Activated T-helper 1 cell treated with anti-CD3 and anti-CD28 coated beads, Interleukin-12 subunit alpha, Interleukin-12 subunit beta, Interleukin-2, Interleukin-4 antibody, amounts not matched to agents 30 ng/mL and 10 ng/mL and 1 ng/mL, durations not matched to agents 14 hours and 24 hours and 36 hours (primary cell): ENCODE measurements at places on chromosomes 11 and 22.

- no peak overlapping the region for H3K27ac ChIP-seq
- H3K36me3 ChIP-seq, result no peaks in the 10 kb centered on the region
- H3K4me3 ChIP-seq, result no peak overlapping the region
- no peaks in the 10 kb centered on the region for H3K27me3 ChIP-seq
- no peaks in the 10 kb centered on the region for H3K4me1 ChIP-seq
Measured at GRCh38 chr11:132590986-132591385, 941.3 kb downstream of the OPCML start.

DNA sequence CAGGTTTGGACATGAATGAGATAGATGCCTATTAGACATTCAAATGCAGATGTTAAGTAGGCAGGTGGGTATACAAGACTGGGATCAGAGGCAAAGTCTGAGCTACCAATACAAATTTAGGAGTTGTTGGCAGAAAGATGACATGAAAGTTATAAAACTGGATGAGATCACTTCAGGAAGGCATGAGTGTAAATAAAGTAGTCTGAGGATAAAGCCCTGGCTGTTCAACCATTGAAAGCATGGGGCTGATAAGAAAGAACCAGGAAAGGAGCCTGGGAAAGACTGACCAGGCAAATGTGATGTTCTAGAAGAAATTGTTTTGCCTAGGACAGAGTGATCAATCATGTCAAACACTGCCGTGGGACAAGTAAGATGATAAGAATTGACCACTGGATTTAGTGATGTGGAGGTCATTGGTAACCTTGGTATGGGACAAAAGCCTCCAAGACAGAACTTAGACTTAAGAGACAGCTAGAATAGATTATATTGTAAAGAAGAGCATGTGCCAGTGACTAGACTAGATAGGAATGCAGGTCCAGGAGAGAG lies 98.5 kb downstream of the EHF start:
- H3K36me3 ChIP-seq, result no peaks in the 10 kb centered on the region
- H3K4me1 ChIP-seq, result no peaks in the 10 kb centered on the region
- DNase-seq, result no peak
- no peak overlapping the region for H3K27ac ChIP-seq
- peaks cover 4% of the 10 kb centered on the region for H3K27me3 ChIP-seq
- no peak overlapping the region for H3K4me3 ChIP-seq

DNA sequence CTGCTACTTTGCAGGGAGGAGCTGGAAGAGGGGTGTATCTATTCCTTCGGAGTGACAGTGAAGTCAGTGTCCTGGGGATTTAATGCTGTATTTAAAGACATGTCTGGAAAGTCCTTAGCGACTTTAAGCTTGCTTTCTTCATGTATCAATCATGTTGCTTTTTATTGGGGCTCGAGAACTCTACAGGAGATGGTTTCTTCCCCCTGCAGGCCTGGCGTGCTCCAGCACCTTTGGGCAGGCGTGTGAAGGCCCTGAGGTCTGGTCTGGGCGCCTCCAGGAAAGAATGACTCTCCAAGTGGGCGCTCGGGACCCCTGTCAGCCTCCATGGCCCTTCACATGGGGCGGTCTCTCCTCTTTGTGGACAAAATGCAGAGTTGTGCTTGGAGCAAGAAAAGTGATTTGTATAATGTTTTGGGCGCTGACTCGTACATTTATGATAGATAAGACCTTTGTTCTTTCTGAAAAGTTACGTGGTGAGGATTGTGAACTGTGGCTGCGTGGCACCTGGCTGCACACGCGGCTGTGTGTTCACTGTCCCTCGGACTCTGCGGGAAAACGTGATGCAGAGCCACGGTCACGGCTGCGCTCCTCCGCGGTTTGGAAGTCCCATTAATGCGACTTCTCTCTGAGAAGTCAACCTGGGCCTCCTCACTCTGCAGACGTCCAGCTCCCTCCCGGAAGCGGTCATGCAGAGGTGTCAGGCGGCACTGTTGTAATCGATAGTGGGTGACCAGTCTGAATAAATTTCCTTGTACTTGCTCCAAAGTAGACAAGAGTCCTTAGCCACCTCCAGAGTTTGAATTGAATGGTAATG lies 282.5 kb downstream of the TBC1D22A start:
- H3K27me3 ChIP-seq, result no peaks in the 10 kb centered on the region
- peaks cover 16% of the 10 kb centered on the region for H3K4me1 ChIP-seq
- no peak overlapping the region for H3K27ac ChIP-seq

DNA sequence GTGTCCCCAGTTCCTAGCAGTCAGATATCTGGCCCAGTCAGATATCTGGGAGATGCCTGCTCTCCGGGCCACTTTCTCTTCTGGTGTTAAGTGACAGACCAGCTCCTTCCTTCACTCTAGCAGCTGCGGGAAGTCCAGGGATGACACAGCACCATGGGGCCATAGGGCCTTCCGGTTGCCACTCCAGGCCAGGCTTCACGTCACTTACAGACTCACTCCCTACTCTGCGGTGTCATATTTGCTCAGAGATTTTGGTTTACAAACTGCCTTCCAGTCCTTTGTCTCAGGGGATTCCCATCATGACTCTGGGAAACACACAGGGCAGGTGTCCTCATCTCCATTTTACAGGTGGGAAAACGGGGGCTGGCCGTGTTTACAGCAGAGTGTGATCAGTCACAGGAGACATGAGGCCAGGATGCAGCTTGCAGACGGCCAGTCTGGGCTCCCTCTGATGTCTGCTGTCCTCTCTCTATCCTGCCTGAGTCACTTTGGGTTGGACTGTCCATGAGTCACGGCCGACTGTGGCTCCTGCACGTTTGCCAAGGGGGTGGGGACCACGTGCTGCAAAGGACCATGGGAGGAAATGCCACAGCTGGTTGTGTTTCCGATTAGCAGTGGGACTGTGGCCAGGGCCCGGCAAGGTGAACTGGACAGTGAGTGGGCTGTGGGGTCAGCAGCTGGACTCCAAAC lies 8.2 kb upstream of the TBC1D22A start:
- H3K4me1 ChIP-seq, result peaks cover 28% of the 10 kb centered on the region
- H3K4me3 ChIP-seq, result no peak overlapping the region
- no peaks in the 10 kb centered on the region for H3K27me3 ChIP-seq
- peaks cover 5% of the 10 kb centered on the region for H3K36me3 ChIP-seq

DNA sequence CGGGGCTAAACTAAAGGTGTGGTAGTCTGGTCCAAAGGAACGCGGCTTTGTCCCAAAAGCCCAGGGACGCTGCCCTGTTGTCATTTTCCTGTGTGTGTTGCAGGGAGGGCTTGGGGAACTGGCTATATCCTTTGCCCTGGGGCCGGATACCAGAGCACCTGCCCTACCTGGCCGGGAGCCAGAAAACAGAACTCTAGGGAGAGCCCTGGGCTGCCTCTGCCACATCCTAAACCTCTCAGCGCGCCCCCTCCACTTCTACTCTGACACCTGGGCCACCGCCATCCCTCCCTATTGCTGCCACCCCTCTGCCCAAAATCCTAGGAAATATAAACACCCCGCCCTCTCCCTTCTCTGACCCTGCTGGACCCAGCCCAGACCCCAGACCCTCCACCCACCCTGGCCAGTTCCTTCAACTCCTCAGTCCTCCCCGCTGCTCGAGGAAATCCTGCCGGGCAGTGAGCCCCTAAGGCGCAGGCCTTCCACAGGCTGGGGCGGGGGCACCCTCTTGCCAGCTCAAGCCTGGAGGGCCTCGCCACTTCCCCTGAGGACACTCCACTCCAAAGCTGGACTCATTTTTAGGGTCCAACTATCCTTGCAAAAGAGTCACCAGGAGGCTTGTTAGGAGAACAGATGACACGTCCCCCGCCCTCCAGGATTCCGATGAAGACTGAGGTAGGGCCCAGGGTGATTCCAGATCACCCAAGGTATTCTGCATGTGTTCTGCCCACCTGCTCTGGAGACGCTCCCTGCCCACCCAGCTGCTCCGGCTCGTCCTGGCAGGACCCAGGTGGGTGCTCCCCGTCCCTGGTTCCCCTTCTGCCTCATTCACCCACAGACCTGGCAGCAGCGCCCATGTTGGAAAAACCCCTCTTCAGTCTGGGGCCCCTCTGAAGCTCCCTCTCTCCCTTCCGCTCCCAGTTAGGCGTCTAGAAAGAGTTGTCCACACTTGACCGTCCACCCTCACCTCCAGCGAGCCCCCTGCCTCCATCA lies 12.2 kb downstream of the KCTD17 start:
- no peak overlapping the region for H3K4me3 ChIP-seq
- no peak overlapping the region for H3K27ac ChIP-seq
- H3K27me3 ChIP-seq, result peaks cover 4% of the 10 kb centered on the region
- peaks cover 11% of the 10 kb centered on the region for H3K36me3 ChIP-seq
- peaks cover 15% of the 10 kb centered on the region for H3K4me1 ChIP-seq
- no peak for DNase-seq

DNA sequence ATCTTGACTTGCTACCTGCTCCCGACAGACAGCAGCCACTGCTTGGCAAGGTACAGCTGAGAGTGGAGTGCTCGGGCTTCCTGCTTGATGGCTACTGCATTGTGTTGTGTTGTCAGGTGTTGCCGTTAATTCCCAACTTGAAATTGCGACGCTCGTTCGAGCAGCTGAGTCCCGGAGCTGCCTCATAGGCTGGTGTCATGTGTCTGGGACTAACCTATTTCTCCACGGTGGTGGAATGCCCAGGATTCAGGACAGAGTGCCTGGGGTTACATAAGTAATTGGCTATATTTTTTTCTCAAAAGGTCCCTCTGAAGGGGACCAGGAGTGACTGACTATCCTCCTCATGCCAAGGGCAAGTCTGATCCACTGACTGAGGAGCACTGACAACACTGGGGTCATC lies 18.5 kb downstream of the COMMD9 start:
- no peak for DNase-seq
- H3K4me3 ChIP-seq, result no peak overlapping the region
- no peak overlapping the region for H3K27ac ChIP-seq
- H3K36me3 ChIP-seq, result peaks cover 8% of the 10 kb centered on the region
- H3K4me1 ChIP-seq, result no peaks in the 10 kb centered on the region
- peaks cover 11% of the 10 kb centered on the region for H3K27me3 ChIP-seq

- DNase-seq, result no peak
- H3K4me1 ChIP-seq, result peaks cover 13% of the 10 kb centered on the region
- H3K36me3 ChIP-seq, result no peaks in the 10 kb centered on the region
- peaks cover 29% of the 10 kb centered on the region for H3K27me3 ChIP-seq
Measured at GRCh38 chr11:94741022-94741679, 27.0 kb upstream of the AMOTL1 start.

GRCh38 chr22:27952091-27952490 lies 33.0 kb upstream of the PITPNB start:
- H3K27ac ChIP-seq, result no peak overlapping the region

DNA sequence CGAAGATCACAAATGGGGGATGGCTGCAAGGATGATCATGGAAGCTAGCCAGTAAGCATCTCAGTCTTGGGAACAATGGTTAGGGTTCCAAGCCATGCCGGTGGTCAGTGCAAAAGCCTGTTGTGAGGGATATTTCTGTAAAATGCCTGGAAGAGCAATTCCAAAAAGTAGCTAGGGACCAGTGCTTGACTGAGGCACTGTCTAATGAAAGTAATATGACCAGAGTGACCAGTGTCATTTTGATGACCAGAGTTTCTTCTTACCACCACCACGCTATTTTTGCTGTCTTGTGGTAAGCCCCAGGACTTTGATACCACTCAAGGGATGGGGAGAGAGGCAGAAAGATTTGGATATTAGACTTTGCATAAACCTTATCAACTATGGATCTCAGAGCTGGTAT lies 18.4 kb downstream of the GDPD4 start:
- H3K4me1 ChIP-seq, result no peaks in the 10 kb centered on the region
- no peak overlapping the region for H3K27ac ChIP-seq
- no peak overlapping the region for H3K4me3 ChIP-seq
- H3K27me3 ChIP-seq, result peaks cover 5% of the 10 kb centered on the region

DNA sequence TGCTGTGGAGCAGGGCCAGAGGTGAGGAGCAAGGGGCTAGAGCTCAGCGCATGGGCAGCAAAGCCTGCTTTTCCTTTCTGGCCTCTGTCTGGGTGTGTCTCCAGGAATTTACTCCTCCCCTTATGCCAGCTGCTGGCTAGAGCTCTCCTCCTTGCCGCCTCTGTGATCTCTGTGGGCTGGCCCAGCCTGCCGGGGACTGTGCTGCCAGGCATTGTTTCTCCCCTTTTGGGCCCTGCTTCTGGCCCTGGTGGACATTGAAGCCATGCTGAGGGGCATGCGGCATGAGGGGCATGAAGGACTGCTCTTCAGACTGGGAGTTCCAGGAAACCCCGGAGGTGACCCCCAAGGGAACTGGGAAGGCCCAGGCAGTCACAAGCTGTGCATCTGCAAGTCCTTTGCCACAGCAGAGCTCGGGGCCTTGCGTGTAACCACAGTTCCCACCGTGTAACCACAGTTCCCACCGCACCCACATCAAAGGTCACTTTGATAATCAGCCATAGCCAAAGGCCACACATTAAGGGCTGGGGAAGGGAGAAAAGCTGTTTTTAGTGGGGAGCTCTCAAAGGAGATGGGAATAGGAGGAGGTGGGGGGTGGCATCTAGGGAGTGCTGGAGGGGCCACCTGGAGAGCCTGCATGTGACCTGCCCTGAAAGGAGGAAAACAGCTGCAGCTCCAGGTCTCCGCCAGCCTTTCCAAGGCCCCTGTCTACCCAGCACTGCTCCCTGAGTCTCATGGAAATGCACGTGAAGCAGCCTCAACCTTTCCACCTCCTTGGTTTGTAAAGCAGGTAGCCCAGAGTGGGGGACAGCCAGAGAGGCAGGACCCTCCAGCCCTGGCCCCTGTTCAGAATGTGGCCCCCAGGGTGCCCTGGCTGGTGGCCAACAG lies 62.3 kb downstream of the PPFIBP2 start:
- H3K36me3 ChIP-seq, result no peaks in the 10 kb centered on the region
- H3K27ac ChIP-seq, result no peak overlapping the region
- H3K4me1 ChIP-seq, result peaks cover 22% of the 10 kb centered on the region
- peaks cover 18% of the 10 kb centered on the region for H3K27me3 ChIP-seq
- DNase-seq, result no peak

DNA sequence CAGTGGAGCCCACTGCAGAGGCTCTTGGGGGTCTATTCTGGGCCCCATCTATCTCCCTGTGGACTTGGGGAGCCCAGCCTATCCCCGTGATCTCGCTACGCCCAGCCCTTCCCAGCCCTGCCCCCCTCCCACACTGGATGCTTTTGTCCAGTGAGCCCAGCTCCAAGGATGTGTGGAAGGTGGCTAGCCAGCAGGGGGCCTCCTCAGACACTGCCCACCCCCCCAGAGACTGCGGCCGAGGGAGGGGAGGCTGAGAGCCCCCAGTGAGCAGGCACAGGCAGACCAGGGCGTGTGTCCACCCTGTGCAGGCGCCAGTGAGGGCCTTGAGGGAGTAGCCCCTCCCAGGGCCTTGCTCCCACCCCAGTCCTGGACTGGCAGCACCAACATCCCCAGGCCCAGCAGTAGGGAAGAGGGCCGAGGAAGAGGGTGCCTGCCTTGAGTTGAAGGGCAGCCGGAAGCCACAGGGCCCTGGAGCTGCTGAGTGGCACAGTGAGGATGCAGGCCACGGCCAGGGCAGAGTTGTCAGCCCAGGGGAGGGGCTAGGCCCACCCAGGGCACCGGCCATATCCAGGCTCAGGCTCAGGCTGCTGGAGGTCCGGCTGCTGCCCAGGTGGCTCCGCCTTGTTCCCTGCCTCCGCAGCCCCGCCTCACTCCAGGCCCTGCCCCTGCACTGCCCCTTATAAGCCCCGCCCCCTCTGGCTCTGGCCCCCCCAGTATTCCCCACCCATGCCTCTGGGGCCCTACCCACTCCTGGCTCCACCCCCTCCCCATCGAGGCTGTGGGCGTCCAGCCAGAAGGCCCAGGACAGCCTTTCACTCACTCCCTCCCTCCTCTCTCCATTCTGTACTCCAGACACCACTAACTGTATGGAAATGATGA lies 28.0 kb downstream of the MOB2 start:
- H3K27ac ChIP-seq, result no peak overlapping the region
- no peak for DNase-seq
- H3K27me3 ChIP-seq, result no peaks in the 10 kb centered on the region
- no peaks in the 10 kb centered on the region for H3K4me1 ChIP-seq
- H3K36me3 ChIP-seq, result no peaks in the 10 kb centered on the region
- H3K4me3 ChIP-seq, result no peak overlapping the region
